CD14-positive monocyte (primary cell): ENCODE measurements at places on chromosomes 2 and 18. TPM values are rescaled to one million over a fixed set of nuclear protein-coding genes. Genes with fewer than 3 reads are reported as not detected.

RALBP1 gene
- 21.5 and 23.9 TPM in 2 replicates for polyA plus RNA-seq

DNA sequence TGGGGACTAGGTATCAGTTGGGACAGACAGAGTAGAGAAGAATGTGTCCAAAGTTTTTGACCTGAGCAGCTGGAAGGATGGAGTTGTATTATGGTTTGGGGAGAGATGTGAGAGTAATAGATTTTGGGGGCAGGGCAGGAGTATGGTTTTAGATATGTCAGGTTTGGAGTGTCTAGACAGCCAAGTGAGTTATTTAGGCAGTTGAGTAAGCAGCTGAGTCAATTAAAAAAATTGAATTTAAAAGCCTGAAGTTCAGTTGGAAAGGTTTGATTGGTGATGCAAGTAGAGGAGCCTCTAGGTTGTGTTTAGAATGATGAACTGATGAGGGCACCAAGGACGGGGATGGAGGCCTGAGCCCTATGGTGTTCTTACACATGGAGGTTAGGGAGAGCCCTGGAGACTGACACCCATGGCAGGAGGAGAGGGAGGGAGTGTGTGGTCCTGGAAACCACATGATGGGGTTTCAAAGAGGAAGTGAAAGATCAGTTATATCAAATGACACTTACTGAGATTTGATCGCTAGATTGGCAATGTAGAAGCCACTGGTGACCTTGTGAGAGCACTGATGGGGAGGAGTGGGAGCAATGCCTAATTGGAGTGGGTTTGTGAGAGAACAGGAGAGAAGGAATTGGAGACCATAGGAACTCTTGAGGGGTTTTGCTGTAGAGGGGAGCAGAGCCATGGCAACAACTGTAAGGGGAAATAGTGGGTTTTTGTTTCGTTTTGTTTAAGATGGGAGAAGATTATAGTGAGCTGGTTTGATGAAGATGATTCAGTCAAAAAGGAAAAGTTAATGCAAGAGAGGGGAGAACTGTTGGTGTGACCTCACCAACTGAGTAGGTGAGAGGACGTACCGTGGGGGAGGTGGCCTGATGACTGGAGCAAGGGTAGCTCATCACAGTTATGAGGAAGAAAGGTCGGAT lies 10.3 kb downstream of the ITGA6 start:
- H3K27ac ChIP-seq = peak overlapping the region; percentile 54
- peaks cover 17% of the 10 kb centered on the region for H3K27me3 ChIP-seq
- no peaks in the 10 kb centered on the region for H3K36me3 ChIP-seq

- no peaks in the 10 kb centered on the region for H3K4me1 ChIP-seq
- no peak for DNase-seq
- no peaks in the 10 kb centered on the region for H3K36me3 ChIP-seq
- no peaks in the 10 kb centered on the region for H3K27me3 ChIP-seq
- no peak overlapping the region for H3K4me3 ChIP-seq
Measured at GRCh38 chr2:163877316-163877715, 141.5 kb upstream of the FIGN start.

DNA sequence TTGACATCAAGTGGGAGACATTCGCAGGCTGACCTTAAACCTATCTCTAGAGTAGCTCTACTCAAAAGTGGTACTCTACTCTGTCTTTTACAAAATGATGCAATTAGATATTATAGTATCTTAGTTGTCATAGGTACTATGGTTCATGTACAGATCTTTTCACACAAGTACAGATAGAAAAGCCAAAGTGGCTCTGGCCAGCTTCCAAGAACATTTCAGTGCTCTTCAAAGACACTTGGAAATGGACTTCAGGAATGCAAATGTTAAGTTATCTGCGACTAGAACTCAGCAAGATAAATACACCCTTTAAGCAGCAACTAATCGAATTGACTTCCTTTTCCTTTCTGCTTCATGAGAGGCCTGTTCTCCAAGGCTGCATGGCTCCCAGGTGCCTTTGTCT lies 718.7 kb upstream of the FAM98A start:
- H3K27me3 ChIP-seq = no peaks in the 10 kb centered on the region
- H3K4me3 ChIP-seq = no peak overlapping the region
- H3K27ac ChIP-seq = no peak overlapping the region
- DNase-seq = no peak
- no peaks in the 10 kb centered on the region for H3K36me3 ChIP-seq
- no peaks in the 10 kb centered on the region for H3K4me1 ChIP-seq

DNA sequence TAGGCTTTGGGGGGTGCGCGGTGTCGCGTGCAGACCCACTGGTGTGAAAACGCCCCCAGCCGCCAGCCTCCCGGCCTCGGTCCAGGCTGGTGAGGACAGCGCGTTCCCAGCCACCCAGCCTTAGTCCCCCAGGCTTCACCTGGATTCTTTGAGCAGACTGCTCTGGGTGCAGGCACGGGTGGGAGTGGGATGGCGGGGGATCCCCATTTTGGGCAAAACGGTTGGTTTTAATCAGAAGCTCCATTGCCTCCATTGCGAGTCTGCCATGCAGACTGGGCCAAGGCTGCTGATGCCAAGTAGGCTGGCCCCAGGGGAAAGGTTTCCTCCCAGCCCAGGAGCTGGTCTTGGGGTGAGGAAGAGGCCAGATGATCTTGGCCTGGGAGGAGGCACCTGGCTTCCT lies 445 bp downstream of the MLPH start:
- H3K36me3 ChIP-seq = no peaks in the 10 kb centered on the region
- DNase-seq = no peak
- no peak overlapping the region for H3K27ac ChIP-seq
- no peak overlapping the region for H3K4me3 ChIP-seq

GRCh38 chr2:113178891-113179290 lies 5.1 kb downstream of the PSD4 start:
- no peaks in the 10 kb centered on the region for H3K27me3 ChIP-seq
- H3K36me3 ChIP-seq = peaks cover 28% of the 10 kb centered on the region
- no peak overlapping the region for H3K4me3 ChIP-seq
- no peak for DNase-seq
- peaks cover 97% of the 10 kb centered on the region for H3K4me1 ChIP-seq
- peak overlapping the region; percentile 83 for H3K27ac ChIP-seq
